ENCODE measurements at places on chromosomes 12 and 14.
A peak's percentile ranks its signal among the peaks of the same experiment; 100 is the strongest.

DNA sequence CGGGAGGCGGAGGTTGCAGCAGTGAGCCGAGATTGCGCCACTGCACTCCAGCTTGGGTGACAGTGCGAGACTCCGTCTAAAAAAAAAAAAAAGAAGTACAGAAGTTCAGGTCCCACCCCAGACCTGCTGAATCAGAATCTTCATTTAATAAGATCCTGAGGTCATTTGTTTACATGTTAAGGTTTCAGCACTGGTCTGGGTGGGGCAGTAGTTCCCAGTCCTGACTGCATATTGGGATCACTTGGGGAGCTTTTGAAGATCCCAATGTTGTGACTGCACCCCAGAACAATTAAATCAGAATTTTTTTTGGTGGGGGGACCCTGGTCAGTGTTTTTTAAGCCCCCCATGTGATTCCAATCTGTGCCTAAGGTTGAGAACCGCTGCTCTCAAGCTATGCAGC, 11.7 kb upstream of the COL2A1 start:
- DNase-seq, result no peak

DNA sequence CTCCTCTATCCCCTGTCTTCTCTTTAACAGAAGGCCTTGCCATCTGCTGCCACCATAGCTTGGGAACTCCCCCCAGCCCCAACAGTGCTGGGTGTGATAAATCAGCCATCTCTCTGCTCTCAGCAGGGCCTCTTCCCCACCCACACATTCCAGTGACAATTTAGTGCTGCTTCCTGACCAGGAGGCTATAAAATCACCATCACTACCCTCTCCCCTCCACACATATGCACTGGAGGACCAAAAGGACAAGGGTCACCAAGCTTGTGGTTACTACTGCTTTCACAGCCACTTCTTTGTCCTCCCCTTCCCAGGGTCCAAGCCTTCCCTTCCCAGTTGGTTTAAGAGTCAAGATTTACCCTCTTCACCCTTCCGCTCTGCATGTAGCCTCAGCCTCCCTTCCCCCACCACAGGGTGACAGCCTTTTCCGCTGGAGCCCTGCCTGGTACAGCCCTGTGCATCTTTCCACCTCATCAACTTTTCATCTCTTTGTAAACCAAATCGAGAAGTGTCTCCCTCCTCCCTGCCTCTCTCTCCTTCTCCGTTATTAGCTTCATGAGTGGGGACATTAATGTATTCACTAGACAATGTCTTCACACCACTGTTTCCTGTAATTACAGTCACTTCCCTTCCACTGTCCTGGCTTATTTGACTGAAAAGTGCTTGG, 9.4 kb downstream of the PSMB5 start:
- no peak for DNase-seq

GRCh38 chr14:74917646-74918081, 5.4 kb downstream of the RPS6KL1 start:
- no peak for DNase-seq

DNA sequence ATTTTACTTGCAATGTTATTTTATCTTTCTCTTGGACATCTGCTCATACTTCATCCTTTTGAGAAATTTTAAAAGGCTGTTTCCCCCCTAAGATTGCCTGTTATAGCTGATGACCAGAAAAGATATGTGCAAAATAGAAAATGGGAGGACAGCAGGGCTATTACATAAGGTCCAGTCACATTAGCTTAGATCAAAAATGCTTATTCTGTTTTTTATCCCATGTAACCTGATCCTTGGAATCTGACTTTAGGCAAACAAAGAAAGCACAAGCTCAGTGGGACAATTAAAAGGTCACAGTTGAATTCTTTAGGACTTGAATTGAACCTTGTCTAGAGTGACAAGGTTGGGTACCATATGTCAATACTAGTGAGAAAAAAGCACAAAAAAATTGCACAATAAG, 65.1 kb upstream of the TRHDE start:
- DNase-seq, result no peak

DNA sequence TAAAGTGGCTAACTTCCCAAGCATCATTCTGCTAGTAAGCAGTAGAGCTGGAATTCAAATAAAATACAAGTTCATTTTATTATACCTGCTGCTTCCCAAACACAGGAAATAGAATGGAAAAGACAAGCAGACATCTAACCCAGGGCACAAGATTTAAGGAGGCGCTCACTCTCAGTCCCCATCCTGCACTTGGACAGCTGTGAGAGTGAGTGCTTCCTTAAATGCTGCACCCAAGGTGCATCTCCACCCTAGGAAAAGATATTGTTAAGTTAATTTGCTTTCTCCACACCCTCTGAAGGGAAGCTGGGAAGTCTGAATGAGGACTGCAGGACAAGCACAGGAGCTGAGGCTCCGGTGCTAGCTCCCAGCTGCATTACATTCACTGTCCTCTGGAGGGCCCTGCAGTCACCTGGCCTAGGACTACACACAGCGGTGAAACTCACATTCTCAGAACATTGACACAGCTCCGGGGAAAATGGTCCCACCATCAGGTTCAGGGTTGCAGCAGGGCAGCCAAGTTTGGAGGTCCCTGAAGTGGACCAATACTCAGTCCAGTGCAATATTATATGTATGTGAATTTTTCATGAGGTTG, 14.2 kb downstream of the HEBP1 start:
- DNase-seq, result peak; percentile 32

DNA sequence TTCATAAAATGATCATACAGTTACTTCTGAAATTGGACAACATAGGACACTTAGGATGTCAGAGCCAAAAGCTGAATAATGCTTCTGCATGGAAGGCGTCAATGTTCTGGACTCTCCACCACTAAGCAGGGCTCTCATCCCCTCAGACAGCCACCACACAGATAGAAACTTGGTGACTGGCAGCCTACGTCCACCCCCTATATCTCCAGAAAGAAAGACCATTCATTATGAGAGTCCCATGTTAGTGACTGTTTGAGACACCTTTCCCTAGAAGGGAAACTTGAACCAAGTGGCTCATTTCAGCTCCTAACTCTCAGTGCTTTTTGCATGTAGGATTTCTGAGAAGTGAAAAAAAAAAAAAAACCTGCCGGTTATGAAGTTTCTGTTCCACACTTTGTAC, 251.0 kb upstream of the FKBP4 start:
- DNase-seq, result no peak

- DNase-seq, result peak; percentile 74
These were observed 162.9 kb downstream of the PCNX1 start for GRCh38 chr14:71070169-71070568.

- peak; percentile 16 for DNase-seq
These were observed 447.2 kb downstream of the SNAPC1 start for GRCh38 chr14:62209287-62209899.

DNA sequence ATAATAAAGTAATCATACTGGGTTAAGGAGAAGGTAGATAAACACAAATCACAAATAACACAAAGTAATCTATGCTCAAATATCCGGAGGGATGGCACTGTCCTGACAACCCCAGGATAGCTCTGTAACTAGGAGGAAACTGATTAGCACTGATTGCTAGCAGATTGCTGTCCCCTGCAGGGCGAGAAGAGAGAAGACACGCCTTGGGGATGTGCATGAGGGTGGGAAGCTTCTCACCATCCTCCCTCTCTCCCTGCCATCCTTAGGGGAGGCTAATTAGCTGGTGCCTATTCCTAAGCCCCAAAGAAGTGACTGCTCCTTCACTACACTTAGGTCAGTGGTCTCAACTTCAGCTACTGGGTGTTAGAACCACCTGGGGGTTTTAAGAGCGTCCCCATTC, 27.0 kb upstream of the TMEM260 start:
- DNase-seq, result no peak

DNA sequence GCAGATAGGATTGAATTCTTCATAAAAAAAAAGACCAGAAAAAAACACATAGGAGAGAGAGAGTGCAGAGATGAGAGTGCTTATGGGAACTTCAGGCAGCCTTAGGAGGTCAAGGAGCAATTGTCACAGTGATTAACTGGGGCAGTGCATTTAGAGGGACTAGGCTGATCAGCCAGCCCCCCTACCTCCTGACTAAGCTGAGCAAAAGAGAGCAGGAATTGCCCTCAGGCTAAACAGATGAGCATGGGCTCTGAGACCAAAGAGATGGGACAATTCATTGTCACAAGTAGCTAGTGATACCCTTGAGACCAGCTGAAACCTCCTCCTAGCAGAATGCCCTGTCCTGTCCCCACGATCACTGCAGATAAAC, 124.0 kb downstream of the BTG1 start:
- no peak for DNase-seq

GRCh38 chr14:102793531-102794328, 16.5 kb downstream of the TRAF3 start:
- no peak for DNase-seq

GRCh38 chr12:11836282-11837151, 187.0 kb downstream of the ETV6 start:
- DNase-seq, result no peak

GRCh38 chr14:31106768-31107167, 80.6 kb upstream of the STRN3 start:
- DNase-seq, result peak; percentile 18

GRCh38 chr14:99374964-99375363, 103.0 kb upstream of the BCL11B start:
- no peak for DNase-seq

DNA sequence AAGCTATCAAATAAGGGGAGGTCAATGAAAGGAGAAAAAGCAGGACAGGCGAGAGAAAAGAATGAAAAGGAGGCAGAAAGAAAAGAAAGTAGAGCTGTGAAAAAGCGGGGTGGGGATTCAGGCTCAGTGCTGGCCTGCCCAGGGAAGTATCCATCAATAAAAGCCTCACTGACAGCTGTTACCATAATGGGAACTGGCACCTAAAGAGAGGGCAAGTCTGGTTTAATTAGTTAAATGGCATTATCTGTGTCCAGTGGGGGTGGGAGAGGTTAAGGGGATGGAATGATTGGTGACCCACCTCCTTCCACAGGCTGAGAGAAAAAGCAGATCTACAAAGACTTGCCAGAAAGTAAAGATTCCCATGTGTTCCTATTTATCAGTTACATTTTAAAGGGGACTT, 7.4 kb downstream of the SALL2 start:
- DNase-seq, result no peak

GRCh38 chr12:48716168-48716492, 377 bp downstream of the CCNT1 start:
- no peak for DNase-seq

GRCh38 chr12:125633686-125634085, 568.5 kb downstream of the AACS start:
- no peak for DNase-seq

DNA sequence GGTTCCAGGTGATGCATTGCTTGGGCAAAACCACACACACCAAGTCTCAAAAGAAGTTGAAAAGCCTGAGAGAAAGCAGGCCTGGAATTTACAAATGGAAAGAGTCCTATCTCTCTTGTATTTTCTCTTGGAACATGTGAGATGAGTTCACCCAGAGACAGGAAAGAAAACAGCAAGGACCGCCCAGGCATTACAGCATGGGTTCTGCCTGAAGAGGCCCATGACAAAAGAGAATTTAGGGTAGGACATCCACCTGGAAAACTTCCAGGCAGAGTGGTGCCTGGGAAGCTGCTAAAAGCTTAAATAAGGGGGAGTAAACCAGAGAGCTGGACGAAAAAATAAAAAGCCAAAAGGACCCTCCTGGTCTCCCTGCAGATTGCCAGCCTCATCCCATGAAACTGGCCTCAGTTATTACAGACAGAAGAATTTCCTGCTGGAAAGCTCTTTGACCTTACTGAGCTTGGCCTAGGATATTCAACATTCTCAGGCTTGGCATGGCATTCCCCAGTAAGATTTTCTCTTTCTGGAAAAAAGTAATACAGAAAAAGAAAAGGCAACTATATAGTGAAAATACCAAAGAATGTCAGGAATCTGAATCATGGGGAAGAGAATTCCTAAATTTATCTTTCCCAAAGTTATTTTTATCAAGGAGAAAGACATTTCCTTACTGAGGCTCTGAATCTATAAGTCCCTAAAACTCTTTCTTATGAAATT, 121.3 kb upstream of the NUDT4 start:
- no peak for DNase-seq
